Activated CD8-positive, alpha-beta memory T cell treated with anti-CD3 and anti-CD28 coated beads for 1 hour (primary cell): ENCODE measurements at places on chromosomes 7 and 10.

GRCh38 chr10:32419615-32420014, 26.3 kb upstream of the CCDC7 start:
- DNase-seq, result no peak

DNA sequence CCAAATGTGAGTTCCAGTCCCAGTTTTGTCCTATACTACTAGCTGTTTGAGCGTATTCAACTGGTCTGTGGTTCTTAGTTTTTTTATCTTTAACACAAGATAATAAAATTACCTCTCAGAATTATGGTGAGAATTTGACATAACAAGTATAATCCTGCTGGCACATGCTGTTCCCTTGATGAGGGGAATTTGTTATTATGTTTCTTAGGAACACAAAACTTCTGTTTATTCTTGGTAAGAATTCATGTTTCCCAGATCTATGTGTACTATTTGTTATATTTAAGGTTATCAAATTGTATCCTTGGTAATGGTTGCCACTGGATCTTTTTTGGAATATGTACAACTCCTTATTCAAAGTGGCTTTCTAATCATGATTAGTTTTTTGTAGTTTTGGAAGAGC, 335.6 kb downstream of the ADK start:
- no peak for DNase-seq

- DNase-seq, result no peak
Measured at GRCh38 chr10:71069909-71070666, 142.3 kb upstream of the UNC5B start.

DNA sequence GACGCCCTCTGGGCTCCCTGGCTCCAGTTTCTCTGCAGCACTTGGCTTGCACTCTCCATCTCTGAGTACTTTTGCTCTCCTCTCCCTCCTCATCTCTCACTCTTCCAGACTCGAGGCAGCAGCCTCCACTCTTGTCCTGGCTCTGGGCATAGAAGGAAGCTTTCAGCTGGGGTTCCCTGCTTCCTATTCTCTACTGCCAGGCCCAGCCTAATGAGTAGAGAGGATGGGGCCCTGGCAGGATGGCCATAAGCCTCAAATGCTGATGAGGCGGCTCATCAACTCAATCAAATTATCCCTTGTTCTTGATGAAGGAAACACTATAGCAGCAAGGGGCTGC, 55.8 kb downstream of the NEURL1 start:
- DNase-seq, result no peak

GRCh38 chr10:81564143-81564542, 310.9 kb upstream of the NRG3 start:
- no peak for DNase-seq

- no peak for DNase-seq
Measured at GRCh38 chr7:132557489-132558044, 18.7 kb downstream of the PLXNA4 start.

DNA sequence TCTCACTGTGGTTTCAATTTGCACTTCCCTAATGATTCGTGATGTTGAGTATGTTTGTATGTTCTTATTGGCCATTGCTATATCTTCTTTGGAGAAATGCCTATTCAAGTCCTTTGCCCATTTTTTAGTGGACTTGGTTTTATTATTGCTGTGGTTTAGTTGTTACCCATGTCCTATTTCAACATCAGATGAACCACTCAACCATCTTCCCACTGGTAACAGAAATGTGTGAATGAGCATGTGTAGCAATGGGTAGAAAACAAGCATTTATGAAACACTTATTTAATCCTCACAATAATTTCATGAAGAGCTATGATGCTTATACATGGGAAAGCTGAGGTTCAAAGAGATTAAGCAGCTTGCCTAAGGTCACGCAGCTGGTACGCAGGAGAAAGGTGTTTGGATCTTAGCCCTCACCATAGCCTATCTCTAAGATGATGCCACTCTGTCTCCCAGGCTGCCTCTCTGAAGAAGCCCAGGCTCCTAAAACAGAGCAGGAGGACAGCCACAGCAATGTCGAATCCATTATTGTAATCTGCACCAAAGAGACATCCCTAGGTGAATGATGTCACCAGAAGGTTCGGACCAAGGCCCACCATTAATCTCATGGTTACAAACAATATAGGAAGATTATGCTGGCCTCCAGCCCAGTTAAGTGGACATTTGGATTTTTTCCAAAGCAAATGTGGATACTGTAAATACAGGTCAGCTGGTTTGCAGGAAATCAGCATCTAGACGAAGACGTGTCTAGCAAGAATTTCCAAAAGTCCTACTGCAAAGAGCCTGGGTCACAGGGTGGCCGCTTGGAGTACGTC, 447.6 kb upstream of the ZMIZ1 start:
- DNase-seq, result no peak

DNA sequence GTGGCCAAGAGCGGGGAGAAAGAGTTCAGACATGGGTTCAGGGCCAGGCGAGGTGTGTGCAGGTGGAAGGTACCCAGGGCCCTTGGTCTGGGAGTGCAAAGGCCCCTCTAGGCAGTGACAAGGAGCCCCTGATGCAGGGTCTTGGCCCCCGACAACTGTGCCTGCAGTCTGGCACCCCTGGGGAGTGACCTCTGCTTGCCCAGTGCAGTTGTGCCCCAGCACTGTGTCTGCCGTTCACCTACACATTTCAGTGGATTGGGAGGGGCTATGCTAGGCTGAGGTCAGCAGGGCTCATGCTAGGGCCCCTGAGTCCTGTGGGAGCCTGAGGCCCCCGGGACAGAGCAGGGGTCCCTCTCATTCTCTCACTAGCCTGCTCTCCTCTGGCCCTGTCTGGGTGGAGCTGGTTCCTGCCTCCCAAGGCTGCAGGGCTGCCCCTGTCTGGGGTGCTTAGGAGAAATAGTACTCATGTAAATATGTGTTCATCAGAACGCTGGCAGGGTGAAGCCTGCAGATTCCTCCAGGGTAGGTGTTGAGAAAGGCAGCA, 550.4 kb downstream of the TCERG1L start:
- DNase-seq, result no peak

DNA sequence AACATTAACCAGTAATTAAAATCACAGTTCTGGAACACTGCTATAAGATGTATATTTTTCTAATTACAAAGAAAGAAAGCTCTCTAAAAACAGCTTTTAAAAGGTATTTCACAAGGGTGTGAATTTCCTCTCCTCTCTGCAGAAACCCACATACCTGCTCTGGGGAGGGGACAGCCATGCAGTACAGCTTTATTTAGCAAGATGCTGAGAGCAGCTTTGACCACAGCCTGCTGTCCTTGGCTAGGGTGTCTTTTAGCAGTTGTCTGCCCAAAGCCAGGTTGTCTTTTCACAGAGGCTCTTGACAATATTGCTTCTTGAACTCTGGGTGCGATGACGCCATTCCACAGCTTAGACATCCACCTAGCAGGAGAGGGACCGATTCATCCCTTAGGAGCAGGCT, 148.3 kb downstream of the CTTNBP2 start:
- no peak for DNase-seq

GRCh38 chr10:119724593-119725516, 995 bp upstream of the INPP5F start:
- no peak for DNase-seq

GRCh38 chr10:124998624-124999291, 56.8 kb downstream of the ZRANB1 start:
- no peak for DNase-seq

GRCh38 chr10:17348501-17349349, 105.7 kb downstream of the ST8SIA6 start:
- no peak for DNase-seq

DNA sequence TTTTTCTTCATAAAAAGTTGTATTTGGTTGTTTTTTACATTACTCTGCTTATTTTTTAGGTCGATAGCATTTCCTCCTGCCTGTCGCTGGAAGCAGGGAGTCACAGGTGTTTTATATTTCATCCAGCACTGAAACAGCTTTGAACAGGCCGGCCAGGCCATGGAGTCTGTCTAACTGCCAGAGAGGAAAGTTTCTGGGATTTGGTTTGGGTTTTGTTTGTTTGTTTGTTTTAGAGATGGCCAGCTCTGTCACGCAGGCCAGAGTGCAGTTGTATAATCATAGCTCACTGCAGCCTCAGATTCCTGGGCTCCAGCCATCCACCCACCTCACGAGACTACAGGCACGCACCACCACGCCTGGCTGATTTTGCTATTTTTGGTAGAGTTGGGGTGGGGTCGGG, 23.4 kb downstream of the PROSER2 start:
- DNase-seq, result no peak

- DNase-seq, result no peak
Measured at GRCh38 chr10:88491314-88491713, 91.8 kb downstream of the RNLS start.

GRCh38 chr7:135147899-135148721, at the start of gene TMEM140:
TMEM140 (plus strand) TSS chr7:135148072; CDS start chr7:135164442, 16,370 bp downstream.
- DNase-seq, result peak; percentile 25

- no peak for DNase-seq
Measured at GRCh38 chr7:77382532-77382931, 33.6 kb downstream of the GSAP start.

DNA sequence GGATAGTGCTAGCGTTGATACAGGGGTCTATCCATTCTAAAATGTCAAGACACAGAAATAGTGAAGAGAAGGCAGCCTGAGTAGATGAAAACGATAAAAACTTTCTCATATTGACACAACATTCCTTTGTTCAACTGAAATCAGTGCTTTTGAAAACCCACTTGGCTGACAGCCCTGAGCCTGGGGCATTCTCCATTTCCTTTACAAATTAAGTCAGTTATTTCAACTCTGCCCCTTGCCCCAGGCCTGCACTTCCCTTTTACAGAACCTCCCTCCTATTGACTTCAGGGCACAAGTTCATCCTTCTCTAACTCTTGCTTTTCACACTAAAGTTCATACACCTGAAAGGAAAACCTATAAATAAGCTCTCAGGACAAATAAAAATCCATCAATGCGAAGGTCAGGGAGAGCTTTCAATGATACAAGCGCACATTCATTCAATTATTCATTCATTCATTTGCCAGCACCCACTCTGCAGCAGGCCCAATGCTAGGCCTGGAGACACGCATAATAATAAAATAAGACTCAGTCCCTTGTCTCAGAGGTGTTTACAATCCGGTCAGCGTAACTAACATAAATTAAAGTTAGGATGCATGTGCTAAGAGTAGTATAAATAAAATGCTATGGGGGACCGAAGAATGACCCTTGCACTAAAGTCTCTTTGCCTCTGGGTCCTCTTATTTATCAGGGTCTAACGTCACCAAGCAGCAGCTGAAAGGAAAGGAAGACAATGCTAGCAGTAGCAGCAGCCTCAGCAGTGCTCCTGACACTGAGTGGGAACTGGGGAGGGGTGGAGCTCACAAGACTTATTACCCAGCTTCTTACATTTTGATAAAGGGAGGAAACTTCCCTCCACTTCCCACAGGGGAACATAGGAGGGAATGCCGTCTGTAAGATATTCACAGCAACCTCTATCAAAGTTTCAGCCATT, 134.8 kb downstream of the PDE1C start:
- DNase-seq, result no peak

- no peak for DNase-seq
Measured at GRCh38 chr10:92692697-92693533, 3.2 kb downstream of the HHEX start.
